AG10803 (cell line): ENCODE measurements at places on chromosomes 16 and 17.

DNA sequence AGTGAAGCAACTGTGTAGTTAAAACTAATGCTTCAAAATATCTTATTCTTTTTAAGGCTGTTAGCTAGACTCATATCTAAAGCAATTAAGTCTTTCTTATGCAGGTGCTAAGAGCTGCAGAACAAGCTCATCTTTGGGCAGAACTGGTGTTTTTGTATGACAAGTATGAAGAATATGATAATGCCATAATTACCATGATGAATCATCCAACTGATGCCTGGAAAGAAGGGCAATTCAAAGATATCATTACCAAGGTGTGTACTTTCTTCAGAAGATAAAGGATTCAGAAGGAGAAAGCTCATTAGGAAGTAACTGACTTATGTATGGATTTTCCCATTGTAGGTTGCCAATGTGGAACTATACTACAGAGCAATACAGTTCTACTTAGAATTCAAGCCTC is 23.9 kb downstream of the PTRH2 start:
- DNase-seq: no peak

DNA sequence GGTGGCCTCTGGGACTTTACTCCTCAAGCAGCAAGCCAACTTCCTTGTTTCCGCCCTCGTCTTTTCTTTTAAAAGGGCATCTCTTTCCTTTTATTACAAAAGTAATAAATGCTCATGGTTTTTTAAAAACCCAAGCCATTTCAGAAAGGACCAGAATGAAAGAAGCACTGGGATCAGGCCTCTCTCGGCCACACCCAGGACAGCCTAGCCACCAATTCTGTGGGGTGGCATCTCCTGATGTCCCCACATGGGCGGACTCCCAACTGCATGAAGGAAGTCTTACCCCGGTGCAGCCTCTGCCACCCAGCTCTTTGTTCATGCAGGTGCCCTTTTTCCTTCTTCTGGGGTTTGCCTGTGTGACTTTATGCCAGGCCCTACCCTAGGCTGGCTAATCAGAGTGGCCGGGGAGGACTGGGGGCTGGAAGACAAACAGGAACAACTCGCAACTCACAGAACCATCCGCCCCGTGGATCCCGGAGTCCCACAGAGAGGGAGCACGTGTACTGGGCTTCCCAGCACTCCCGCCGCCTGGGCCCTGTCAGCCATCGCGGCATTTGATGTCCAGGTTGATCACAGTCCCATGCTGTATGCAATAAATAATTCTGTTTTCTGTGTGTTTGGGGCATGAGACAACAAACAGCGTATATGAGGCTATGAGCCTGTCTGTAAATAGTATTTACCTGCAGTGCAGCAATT is 2.6 kb upstream of the RASD1 start:
- no peak for DNase-seq

GRCh38 chr16:73572135-73572828 is 524.4 kb upstream of the ZFHX3 start:
- DNase-seq: peak; percentile 1

DNA sequence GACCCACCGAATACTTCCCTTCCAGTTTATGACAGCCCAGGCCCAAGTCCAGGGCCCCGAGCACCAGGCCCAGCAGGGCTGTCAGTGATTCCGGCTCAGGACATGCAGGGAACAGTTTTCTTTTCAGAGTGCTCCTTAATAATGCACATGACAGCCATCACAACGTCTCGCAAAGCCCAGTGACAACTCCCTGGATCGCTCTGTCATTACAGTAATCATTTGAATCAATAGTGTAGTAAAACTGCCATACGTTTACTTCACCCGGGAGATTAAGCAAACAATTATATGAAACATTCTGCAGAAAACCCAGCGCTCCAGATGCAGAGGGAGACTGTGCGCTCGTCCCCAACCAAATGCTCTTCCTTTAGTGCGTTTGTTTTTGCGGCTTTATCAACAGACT is 162.6 kb upstream of the CDH13 start:
- no peak for DNase-seq

DNA sequence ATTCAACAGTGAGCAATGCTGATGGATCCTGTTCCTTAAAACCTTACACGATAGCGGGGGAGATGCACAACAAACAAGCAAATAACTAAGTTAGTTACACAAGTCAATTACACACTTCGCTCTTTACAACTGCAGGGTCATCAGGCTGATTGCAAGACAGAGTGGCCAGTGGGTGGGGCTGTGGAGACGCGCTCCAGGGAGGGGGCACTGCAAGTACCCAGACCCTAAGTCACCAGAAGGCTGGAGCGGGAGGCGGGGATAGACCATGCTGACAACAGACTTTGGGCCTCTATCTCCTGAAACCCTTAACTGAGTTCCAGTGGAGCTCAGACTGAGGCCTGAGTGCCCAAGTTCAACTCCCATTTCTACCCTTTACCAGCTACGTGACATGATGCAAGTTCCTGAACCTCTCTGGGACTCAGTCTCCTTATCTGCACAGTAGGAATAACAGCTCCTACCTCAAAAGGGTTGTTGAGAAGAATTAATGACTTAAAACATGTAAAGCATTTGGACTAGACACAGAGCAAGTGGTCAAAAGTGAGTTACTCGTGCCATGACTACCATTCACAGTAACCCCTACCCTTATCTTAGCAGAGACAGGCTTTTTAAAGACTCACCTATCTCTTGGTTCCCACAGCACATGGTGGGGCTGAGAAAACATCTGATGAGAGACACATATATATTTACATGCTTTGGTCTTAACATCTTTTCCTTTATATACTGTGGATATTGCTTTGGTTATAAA is 10.4 kb downstream of the CPPED1 start:
- no peak for DNase-seq

DNA sequence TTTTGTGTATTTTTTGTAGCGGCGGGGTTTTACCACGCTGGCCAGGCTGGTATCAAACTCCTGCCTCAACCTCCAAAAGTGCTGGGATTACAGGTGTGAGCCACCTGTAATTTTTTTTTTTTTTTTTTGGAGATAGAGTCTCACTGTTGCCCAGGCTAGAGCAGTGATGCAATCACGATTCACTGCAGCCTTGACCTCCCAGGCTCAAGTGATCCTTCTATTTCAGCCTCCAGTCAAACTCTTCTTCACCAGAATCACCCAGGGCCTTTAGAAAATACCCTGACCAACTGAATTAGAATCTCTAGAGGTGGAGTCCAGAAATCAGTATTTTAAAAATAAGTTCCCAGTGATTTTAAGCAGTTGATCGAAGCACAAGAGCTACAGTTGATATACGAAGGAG is 12.5 kb downstream of the HSPB9 start:
- DNase-seq: no peak

DNA sequence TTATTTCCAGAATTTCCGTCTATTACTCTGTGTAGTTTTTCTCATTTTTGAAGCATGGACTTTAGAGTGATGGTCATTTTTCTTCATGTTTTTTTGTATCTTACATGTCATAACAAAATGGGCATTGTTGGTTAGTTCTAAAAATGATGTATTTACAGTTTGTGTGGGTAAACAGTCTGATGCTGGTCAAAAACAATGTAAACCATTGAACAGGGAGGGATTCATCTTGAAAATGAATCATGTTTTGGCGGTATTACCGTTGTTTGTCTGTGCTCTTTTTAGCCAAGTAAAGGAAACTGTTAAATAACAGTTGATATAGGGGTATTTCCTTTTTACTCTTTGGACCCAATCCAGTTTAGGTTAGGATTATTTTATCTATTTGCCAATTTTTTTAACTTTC is 315.8 kb downstream of the BCAS3 start:
- no peak for DNase-seq

DNA sequence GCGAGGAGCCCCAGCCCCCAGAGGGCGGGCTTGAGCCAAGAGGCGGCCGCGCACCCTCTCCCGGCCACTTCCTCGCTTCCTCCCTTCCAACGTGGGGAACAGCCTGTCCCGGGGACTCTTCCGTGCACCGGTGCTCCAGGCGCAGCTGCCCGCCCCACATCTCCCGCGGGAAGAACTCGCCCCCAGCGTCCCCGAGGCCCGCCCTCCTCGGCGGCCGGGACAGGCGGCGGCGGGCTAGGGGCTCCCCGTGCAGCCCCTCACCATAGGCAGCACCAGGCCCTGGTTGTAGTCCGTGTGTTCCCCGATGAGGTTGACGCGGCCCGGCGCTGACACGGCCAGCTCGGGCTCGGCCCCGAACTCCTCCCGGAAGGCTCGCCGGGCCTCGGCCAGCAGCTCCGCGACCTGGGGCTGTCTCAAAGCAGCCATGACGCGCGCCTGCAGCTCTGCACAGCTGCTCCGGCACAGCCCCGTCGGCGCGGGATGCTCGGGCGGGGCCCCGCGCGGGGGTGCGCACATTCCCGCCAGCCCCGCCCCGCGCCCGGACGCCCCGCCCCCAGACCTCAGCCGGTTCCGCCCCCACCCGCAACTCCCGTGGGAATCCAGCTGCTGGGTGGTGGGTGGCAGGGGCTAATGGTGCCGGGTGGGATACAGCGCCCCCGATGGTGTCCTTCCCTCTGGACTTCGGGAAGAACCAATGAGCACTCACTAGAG is at the start of gene GALK1:
Gene GALK1 (minus strand): TSS at position 482 of the 711 bp plus-strand sequence. CDS start 56 bp downstream, at position 426.
- DNase-seq: peak; percentile 64
